ENCODE measurements at places on chromosomes 5 and 9.

DNA sequence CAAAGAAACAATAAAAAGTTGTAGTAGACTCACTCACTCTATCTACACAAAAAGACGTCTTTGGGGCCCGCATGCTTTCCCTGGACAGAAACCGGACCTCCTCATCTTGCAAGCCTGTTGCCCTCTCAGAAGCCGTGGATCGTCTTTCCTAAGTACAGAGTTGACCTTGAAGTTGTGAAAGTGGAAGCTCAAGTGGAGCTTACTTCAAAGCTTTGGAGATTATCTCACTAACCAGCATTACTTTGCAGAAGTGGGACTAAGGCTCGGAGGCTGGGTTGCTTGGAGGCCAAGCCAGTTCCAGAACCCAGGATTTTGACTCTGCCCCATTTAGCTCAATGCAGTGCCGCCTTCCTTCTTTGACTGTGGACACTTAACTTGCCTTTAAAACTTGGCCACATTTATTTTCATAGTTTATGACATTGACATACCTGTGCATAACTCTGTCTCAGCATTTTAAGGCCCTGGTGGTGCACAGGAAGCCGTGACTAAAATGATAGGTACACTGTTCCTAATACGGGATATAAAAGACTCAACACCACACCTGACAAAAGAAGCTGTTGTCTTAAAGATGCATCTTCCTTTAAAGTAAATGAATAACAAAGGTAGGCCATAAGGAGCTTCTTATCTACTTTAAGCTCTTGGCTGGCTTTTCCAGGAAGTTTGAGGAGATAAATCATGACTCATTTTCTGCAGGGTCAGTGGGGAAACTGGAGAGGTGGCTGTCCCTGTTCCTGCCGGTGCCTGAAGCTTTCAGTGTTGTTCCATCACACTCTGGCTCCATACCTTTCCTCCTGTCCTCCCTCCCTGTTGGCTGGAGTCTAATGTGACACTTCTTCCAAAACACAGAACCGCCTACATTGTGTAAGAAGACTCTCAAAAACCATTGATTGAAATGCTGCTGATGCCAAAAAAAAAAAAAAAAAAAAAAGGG, 10.7 kb downstream of the SLC25A25 start:
- no peak for DNase-seq

GRCh38 chr9:77569335-77569734, 78.8 kb downstream of the GNA14 start:
- no peak for DNase-seq

- no peak for DNase-seq
Measured at GRCh38 chr9:126261584-126262356, 64.9 kb upstream of the MVB12B start.

- DNase-seq, result no peak
Measured at GRCh38 chr9:115144706-115145105, 26.7 kb upstream of the TNC start.

DNA sequence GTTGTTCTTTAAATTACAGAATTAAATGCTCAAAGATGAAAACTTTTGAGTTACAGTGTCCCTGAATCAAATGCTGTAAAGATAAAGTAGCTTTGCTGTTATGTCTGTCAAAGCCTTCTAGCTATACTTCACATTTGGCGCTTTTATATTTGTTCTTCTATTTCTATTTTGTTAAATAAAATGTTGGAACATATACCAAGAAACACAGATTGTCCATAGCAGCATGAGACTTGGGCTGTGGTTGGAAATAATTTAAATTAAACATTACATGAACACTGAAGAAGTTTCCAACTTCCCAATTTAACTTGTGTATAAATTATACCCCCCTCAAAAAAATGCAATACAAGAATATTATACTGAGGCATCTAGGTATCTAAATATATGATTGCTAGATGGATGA, 249.8 kb downstream of the NR2F1-AS1 start:
- no peak for DNase-seq

GRCh38 chr5:78903353-78903752, 81.8 kb downstream of the ARSB start:
- no peak for DNase-seq

GRCh38 chr5:142065273-142065672, 43.3 kb upstream of the NDFIP1 start:
- DNase-seq, result peak; percentile 87

GRCh38 chr9:88164850-88165249, 26.6 kb upstream of the SPATA31C2 start:
- DNase-seq, result no peak

GRCh38 chr9:126927419-126927818, 12.8 kb downstream of the RALGPS1 start:
- no peak for DNase-seq

DNA sequence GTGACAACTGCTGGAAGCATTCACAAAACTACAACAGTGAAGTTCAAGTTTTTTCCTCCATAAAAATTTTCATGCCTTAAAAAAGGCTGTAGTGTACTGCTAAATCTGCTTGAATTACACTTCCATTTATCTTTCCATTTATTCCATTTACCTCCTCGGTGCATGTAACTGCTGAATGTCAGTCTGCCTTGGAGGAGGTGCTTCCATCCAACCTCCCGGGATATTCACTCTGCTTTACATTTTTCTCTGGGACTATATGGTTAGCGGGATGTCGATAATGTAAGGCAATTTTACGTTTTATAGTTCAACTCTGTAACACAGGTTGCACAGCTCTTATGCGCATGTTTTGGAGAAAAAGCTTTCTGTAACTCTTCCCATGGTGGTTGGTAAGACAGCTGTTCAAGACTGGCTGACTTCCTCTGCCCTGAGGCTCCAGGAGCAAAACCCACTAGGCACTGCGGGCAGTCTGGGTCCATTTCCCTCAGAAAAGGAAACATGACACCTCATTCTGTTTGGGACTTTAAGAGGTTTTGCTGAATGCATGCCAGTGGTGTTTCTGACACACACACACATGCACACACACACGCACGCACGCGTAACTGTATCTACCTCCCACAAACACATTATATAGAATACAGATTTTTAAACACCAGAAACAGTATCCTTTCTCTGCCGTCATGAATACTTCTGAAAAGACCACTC, 66.1 kb downstream of the SPTLC1 start:
- DNase-seq, result no peak

- peak; percentile 88 for DNase-seq
Measured at GRCh38 chr9:127021664-127022363, 100.6 kb downstream of the ANGPTL2 start.

DNA sequence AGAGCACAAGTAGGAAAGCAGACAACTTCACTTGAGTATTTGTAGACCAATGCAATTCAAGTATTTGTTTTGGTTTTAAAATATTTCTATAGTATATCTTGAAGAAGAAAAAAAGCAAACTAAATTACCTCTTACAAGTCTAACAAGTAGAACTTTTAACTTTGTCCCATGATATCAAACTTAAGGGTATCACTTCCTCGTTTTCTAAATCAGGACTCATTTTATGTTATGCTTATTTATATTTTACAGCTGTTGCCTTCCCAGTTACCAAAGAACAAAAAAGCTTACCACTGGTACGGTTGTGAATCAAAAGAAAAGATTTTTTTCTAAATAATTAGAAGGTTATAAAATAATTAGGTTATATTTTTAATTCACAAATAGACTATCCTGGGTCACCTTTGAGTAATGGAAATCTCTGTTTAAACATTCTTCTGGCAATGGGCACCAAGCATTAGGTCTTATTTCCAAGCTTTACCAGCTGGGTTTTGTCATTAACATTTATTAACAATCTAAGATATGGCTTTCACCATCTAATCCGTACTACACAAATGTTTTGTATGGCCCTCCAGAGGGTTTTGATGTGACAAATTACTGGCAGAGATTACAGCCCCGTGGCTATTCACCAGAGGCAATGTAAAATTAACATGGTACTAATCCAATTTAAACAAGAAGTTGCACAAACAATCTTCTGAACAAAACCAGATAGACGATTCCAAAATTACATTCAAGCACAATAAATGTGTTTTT, 63.6 kb downstream of the CEP120 start:
- DNase-seq, result no peak

DNA sequence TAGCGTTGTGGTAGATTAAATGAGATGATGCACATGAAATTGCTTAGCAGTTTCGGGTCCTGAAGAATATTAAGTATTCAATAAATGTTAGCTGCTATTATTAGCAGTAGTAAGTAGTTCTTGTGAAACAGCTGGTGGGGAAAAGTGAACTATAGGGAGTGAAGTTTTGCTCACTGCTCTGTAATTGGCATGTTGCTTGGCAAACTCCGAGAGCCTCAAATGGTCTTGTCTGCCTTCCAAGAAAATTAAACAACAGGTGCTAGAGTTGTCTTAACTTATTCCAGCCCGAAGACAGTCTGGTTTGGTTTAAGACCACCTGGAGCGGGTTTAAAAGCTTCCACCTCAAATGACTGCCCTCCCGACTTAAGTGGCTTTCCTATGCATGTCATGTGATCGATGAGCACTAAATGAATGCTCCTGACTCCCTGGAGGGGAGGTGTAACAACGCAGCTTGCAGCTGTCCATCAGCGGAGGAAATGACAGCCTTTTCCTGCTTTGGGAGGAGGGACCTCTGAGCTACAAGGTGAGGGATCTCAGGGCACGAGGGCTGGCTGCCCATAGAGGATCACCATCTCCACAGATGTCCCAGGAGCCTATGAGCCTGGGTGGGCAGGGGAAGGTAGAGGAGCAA, 202.9 kb upstream of the PANK3 start:
- no peak for DNase-seq

DNA sequence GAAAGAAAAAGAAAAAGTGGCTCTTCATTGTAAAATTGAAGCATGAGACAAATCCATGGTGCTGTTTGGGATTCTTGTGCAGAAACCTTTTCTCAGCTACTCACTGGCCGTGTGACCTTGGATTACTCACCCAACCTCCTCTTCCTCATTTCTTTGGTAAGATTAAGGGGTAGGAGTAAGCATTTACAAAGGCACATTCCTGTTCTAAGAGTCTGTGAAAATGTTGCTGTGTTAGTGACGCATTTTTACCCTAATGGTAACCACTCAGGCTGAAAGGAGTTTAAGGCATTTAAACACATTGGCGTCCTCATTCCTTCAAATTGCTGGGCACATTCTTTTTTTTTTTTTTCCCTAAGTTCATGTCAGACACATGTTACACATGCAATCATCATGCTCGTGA, 4.3 kb downstream of the RAI14 start:
- no peak for DNase-seq

- DNase-seq, result no peak
Measured at GRCh38 chr9:122382901-122383850, 12.4 kb downstream of the PTGS1 start.

GRCh38 chr9:126417684-126418083, 91.1 kb downstream of the MVB12B start:
- DNase-seq, result no peak

GRCh38 chr9:97394881-97395280, 17.0 kb upstream of the TDRD7 start:
- no peak for DNase-seq

GRCh38 chr9:125028041-125028440, 87.2 kb upstream of the GOLGA1 start:
- DNase-seq, result no peak

DNA sequence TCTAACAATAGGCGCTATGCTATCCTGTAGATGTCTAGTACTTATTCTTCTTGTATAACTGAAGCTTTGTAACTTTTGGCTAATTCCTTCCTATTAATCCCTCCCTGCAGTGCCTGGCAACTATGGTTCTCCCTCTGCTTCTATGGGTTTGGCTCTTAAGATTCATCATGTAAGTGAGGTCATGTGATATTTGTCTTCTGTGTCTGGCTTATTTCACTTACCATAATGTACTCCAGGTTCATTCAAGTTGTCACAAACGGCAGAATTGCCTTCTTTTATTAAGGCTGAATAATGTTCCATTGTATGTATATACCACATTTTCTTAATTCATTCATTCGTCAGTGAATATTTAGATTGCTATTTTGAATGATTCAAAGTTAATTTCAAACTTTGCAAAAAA, 149.9 kb upstream of the GAS1 start:
- no peak for DNase-seq

- no peak for DNase-seq
Measured at GRCh38 chr5:157113002-157113401, 4.2 kb upstream of the HAVCR2 start.

GRCh38 chr5:4781299-4781698, 358.8 kb upstream of the ADAMTS16 start:
- no peak for DNase-seq

DNA sequence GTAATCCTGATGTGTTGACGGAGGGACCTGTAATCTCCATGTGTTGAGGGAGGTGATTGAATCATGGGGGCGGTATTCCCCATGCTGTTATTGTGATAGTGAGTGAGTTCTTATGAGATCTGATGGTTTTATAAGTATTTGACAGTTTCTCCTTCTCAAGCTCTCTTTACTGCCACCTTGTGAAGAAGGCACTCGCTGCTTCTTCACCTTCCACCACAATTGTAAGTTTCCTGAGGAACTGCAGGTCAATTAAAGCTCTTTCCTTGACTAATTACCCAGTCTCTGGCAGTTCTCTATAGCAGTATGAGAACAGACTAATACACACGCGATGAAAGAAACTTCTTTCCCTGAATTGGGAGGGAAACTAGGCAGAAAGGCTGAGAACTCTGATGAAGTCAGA, 141.1 kb upstream of the RAD23B start:
- DNase-seq, result no peak

- no peak for DNase-seq
Measured at GRCh38 chr9:121744687-121745395, 93.4 kb downstream of the DAB2IP start.

DNA sequence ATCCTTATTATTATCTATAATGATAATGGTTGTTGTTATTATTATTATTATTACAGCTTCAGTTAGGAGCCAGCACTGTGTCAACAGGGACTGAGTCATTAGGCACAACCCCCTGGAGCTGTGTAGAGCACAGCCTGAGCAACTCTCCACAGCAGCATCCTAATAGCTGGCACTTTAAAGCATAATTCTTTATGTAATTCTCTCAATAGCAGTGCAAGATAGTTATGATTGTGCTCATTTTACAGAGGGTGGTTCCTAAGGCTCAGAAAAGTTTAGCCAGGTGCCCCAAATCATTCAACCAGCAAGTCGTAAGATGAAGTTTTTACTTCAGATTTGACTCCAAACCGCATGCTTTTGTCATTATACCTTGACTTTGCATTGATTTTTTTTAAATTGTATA, 390.3 kb downstream of the ANXA1 start:
- DNase-seq, result no peak

DNA sequence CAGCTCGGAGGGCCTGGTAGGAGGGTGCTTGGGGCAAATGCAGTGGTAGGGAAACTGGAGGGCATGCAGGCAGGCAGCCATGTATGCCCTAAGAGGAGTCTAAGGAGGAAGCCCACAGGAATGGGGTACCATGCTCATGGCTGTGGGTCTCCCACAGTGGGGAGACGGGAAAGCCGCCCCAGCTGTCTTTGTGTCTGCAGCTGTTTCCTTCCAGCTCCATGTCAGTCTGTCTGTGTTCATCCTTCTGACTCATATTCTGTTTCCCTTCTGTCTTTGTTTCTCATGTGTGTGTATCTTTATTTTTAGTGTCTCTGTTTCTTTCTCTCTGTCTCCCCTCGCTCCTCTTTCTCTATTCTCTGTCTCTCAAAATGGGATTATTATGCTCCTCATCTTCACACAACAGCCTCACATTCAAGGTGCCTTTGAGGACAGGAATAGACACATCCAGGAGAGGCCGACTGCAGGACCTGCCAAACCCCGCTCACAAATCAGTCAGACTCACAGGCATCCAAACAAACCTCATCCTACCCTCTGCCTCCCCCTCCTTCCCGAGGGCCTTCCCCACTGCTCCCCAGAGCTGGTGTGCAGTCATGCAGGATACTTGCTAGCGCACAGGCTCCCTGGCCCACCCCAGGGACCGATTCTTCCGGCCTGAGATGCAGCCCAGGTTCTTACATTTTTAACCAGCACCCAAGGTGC, 68.4 kb upstream of the RARS1 start:
- DNase-seq, result no peak
